ENCODE measurements at places on chromosomes 6 and 20.
A peak's percentile ranks its signal among the peaks of the same experiment; 100 is the strongest.

DNA sequence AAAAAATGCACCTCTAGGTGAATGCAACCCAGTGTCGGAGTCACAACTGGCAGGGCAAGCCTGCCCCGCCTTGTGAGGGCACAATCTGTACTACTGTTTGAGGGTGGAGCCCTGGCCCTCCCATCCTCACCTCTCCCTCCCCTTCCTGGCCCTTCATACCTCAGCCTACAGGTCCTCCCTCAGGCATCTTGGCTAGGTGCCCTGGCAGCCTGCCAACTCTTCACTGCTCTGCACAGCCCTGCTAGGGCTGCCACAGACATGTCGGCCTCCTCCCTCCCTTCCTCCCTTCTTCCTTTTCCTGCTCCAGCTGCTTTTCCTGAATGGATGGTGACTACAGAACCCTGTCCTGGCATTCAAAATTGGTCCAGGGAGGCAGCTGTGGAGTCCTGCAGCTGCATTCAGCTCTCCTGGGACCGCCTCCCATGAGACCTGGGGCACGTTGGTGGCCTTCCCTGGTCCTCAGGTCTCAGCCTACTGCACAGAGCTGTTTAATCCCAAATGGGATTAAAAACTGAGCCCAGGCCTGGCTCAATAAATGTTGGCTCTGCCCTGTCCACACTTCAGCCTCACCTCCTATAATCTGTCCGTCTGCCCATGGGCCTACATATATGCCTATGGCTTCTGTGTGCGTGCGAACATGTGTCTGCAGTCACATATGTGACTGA lies 52.7 kb downstream of the CDH22 start:
- DNase-seq: peak; percentile 44

DNA sequence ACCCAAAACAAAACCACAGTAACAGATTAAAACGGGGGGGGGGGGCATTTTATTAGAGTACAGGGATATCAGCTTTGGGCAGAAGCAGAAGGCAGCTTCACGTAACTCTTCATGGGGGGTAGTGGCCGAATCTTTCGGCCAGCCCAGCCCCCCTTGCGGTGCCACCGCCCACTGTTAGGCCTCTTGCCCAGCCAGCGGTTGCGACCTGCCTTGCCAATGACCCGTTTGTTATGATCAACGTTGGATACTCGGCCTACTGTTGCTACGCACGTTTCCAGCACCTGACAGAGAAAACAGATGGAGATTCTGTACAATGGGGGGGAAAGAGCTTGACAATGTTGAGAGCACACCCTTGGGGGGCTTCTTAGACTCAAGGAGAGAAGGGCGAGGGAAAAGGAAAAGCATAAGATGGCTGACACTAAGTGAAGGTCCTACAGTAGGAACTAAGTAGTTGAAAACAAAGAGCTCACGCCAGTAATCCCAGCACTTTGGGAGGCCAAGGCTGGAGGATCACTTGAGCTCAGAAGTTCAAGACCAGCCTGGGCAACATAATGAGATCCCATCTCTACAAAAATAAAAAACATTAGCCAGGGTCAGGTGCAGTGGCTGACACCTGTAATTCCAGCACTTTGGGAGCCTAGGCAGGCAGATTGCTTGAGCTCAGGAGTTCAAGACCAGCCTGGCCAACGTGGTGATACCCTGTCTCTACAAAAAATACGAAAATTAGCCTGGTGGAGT lies 724 bp upstream of the CUL7 start:
- no peak for DNase-seq

- no peak for DNase-seq
Observed at GRCh38 chr20:10861619-10862018, 187.8 kb upstream of the JAG1 start.

GRCh38 chr6:157964100-157964499 lies 17.6 kb upstream of the SYNJ2 start:
- no peak for DNase-seq

DNA sequence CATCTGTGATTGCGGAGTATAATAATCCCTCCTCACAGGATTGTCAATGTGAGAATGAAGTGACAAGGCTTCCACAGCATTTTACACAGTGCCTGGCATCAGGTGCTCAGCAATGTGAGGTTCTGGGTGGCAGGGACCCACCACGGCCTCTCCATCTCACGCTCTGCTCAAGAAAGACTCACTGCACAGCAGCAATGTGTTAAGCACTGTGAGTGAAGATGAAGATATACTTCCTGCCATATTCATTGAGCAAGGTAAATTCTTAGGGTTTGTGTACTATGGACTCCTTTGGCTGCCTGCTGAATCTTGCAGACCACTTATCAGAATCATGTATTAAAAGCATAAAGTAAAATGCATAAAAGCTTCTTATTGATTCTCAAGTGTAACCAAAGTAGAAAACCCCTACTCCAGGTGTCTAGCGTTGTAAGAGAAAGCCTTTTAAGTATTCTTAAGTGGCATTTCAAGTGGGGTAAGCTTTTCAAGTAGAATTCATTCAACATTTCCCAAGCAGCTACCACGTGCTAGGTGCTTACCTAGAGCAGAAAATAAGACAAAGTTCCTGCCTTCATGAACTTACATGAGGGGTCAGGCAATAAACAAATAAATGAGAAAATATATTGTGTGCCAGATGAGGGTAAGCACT lies 17.0 kb upstream of the MEP1A start:
- no peak for DNase-seq

DNA sequence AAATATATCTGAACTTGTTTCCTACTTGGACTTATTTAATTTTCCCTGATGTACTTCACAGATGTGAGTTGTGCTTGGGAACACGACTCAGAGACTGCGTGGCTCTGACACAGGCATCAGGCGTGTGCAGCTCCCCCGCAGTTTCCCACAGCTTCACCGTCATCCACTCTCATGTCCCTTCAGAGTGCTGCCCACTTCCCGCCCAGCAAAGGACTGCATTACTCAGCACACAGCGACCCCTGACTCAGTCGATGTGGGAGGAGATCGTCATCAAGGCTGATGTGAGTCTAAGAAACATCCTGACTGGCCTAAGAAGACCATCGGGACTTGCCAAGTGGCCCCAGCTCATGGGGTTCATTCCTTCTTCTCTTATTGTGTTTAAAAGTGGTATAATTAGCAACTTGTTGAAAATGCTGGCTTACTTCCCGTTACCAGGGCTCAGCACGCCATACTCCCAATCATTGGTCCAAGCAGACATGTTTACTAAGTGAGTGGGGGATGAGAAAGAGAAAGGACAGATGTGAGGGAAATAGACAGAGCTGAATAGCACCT lies 539.4 kb upstream of the JARID2 start:
- no peak for DNase-seq

DNA sequence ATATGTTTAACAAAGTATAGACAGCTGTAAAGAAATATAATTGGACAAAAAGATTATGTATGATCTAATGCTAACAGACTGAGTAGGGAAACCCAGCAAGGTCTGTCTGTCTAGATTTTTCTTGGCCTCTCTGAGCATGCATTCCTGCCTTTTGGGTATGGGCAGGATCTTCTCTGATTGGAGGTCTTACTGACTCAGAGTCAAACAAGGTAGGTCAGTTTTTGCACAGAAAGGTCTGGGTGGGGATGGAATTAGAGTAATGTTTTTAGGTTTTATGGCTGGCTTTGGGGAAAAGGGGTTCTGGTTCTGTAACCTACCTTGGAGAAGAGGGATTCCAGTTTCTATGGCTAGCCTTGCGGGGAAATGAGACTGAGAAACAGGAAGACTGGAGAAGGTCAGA lies 65.5 kb downstream of the LIN28B start:
- no peak for DNase-seq

GRCh38 chr6:105474234-105474633 lies 71.4 kb upstream of the PREP start:
- no peak for DNase-seq

DNA sequence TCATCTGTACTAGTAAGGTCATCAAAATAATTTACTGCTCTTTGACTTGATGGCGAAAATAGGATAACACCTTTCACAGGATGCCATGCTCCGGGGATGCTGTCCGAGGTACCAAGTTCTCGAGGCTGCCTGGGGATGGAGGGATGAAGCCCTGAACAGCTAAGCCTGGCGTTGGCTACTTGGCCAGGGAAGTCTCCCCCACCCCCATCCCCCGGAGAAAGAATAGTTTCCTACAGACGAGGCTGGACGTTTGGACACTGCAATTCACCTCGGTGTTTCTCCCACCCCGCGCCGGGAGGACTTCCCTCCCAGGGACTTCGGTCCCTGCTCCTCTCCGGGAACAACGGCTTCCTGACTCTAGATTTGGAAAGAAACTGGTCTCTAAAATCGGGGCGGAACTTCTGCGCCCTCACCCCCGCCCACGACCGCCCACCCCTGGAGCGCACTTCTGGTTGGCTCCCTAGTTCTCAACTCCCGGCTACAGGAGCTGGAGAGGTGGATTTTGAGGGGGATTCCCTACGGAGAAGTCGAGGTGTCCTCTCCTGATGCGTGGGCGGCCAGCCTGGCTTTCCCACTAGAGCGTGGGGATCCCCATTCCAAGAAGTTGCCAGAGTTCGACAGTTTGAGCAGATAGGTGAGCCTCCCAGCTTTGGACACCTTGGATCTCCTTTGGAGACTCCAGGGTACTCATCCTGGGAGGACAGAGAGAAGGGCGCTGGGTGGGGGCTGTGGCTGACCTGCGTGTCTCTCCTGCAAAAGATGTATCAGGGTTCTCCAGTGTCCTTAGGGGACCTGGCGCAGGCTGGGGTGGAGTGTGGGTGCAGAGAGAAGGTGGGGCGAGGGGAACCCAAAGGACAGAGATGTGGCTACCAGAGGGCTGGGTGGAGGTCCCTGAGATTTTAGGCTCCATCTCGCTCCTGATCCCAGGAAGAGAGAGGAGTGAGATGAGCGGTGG lies 1.1 kb downstream of the PCSK2 start:
- no peak for DNase-seq

GRCh38 chr6:127186889-127187288 lies 68.4 kb downstream of the RSPO3 start:
- no peak for DNase-seq

- DNase-seq: no peak
Observed at GRCh38 chr6:35776364-35777215, at the start of gene CLPSL2. TSS of gene CLPSL2 (plus strand) at chr6:35776598. CDS start at chr6:35776619, 21 bp downstream.

GRCh38 chr6:33136310-33136900 lies 55.9 kb downstream of the COL11A2 start:
- no peak for DNase-seq

- no peak for DNase-seq
Observed at GRCh38 chr6:156126535-156126934, 650.6 kb upstream of the ARID1B start.

- no peak for DNase-seq
Observed at GRCh38 chr20:37354210-37355195, 8.6 kb downstream of the SRC start.

- DNase-seq: no peak
Observed at GRCh38 chr6:115832786-115833185, 227.9 kb downstream of the FRK start.

- no peak for DNase-seq
Observed at GRCh38 chr20:37636977-37637376, 56.9 kb upstream of the CTNNBL1 start.

DNA sequence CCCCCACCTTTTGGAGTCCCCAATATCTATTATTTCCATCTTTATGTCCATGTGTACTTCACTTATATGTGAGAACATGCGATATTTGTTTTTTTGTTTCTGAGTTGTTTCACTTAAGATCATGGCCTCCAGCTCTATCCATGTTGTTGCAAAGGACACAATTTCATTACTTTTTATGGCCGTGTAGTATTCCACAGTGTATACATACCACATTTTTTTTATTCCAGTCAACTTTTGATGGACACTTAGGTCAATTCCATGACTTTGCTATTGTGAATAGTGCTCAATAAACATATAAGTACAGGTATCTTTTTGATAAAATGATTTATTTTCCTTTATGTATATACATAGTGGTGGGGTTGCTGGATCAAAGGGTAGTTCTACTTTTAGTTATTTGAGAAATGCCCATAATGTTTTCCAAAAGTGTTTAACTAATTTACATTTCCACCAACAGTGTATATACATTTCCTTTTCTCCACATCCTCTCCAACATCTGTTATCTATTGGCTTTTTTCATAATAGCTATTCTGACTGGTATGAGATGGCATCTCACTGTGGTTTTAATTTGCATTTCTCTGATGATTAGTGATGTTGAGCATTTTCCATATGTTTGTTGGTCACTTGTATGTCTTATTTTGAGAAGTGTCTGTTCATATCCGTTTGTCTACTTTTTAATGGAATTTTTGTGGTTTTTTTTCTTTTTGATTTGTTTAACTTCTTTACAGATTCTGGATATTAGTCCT lies 34.0 kb upstream of the COL10A1 start:
- DNase-seq: no peak
